ENCODE measurements at places on chromosomes 1 and 21.

GRCh38 chr1:199010933-199011332, 372.1 kb downstream of the PTPRC start:
- no peak for DNase-seq

DNA sequence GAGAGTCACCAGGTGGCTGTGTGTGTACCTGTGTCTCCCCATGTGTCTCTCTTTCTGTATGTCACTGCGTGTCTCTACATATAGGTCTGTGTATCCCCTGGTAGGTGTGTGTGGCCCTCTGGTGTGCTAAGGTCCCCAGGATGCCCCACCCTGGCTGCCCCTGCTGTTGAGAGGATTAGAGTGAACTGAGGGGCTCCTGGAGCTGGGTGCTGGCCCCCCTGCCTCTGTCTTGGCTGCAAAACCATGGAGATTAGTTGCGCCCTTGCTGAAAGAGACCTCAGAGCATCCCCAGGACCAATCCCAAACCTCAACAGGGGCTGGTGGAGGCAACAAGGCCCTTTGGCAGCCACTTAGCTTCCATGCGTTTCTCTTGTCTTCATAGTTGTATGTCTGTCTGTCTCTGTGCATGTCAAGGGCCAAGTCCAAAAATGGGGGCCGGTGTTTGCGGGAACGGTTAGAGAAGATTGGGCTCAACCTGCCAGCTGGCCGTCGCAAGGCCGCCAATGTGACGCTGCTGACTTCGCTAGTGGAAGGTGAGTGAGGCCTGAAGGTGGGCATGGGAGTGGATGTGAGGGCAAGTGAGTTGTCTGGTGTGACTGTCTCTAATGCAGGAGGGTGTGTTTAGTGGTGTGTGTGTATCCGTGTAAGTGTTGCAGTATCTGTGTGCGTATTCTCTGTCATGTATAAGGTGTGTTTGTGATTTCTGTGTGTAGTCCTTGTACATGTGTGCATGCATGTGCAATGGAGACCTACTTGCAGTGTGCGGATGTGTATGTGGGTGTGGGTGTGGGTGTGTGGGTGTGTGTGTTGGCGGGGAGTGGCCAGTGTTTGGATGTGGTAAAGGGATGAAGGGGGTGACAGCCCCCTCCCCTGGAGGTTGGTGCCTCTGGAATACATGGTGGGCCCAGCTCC, 16.7 kb downstream of the TFAP2E start:
- no peak for DNase-seq

GRCh38 chr21:24785033-24785432, 822.2 kb downstream of the MRPL39 start:
- no peak for DNase-seq

DNA sequence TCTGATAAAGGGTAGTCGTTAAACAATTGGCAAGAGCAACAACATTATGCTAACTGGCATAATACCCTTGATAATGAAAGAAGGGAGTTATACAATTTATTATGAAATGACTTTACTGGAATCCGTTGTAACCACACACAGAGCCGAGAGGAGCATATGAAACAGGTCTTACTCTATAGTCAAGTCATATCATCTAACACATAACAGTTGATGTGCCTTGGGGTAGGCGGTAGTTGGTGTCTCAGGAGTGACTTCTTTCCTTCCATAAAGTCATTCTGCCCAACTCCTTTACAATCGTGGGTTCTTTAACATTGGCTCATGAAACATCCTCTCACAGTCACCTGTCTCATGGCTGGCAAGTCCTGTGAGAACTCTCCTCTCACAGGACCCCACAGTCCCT, 225.2 kb downstream of the LTN1 start:
- DNase-seq = no peak

DNA sequence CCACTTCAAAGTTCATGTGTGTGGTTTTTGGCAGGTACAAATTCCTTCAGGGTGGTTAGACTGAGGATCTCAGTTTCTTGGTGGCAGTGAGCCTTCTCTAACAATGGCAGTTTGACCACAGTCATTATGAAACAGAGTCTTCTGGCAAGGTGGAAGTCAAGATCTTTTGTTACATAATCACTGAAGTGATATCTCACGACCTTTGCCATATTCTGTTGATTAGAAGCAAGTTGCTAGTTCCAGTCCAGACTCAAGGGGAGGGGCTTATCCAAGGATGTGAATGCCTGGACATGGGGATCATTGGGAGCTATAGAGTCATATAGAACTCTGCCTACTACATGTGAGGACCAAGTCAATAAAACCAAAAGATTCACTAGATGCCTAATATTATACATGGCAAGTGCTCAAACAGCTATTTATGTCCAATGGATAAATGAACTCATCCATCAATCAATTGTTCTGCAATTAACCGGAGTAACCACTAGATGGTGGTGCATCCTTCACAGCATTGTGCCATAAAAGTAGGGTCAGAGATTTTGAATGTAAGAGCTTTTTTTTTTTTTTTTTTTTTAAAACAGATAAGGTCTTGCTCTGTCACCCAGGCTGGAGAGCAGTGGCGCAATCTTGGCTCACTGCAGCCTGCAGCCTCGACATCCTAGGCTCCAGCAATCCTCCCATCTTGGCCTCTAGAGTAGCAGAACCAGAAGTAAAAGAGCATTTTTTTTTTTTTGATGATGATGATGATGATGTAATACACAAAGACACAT, 131.9 kb downstream of the CRB1 start:
- DNase-seq = peak; percentile 83

DNA sequence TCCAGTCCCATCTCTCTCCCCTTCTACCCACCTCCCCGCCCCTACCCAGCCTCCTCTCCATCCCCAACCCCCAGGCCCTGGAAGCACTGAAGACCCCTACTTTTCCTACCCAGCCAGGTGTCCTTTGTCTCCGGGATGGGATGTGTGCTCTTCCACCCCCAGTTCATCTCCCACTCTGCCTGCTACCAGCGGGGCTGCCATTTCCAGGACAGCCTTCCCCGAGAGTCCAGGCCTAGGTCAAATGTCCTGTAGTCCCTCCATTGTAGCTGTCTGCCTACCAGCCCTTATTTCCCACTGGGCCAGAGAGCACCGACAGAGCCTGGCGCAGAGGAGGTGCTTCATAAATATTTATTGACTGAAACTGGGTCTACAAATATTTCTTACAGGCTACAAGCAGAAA, 72.0 kb upstream of the TLR5 start:
- DNase-seq = no peak

- DNase-seq = peak; percentile 11
Observed at GRCh38 chr1:35845766-35846165, 37.2 kb upstream of the AGO1 start.

GRCh38 chr1:74237035-74237434, 1.8 kb downstream of the TNNI3K start:
- DNase-seq = no peak

DNA sequence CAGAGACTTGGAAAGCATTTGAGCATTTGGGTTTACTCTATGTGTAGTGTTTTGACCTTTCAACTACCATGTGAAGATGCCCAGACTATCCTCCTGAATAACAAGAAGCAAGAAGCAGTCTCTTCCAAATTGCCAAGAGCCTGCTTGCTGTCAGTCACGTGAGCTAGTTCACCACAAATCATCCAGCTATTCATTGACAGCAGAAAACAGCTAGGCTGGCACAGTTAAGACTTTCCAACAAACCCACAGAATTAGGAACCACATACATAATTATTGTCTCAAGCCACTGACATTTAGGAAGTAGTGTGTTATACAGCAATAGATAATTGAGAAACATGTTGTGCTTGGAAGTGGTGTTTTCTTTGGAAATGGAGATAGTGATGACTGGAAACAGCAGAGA, 1652.0 kb downstream of the NCAM2 start:
- DNase-seq = no peak

- DNase-seq = no peak
Observed at GRCh38 chr1:160657250-160657781, 10.5 kb upstream of the SLAMF1 start.

DNA sequence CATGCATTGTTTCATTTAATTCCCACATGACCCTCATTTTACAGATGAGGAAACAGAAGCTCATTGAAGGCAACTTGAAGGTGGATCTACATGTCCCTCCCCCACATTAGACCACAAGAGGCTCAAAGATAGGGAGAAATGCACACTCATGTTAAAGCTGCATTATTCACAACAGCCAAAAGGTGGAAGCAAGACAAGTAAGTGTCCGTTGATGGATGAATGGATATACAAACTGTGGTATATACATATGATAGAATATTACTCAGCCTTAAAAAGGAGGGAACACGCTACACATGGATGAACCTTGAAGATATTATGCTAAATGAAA, 149.7 kb upstream of the JUN start:
- DNase-seq = peak; percentile 17

DNA sequence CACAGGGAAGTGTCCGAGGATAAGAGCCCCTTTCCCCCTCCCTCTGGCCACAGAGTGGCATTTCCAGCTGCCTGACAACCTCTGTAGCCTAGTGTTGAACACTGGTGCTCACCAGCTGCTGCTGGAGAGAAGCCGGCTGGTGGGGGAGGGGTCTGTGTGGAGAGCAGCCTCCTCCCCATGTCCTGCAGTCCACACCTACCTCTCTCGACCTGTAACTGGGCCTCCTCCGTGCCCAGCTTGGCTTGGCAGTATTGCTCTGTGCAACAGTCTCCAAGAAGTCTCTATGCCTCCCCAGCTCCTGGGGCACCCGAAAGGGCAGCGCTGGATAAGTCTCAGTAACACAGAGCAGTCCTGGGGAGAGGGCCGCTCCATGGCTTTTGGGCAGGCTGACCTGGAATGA, 17.0 kb downstream of the PAPPA2 start:
- DNase-seq = no peak

DNA sequence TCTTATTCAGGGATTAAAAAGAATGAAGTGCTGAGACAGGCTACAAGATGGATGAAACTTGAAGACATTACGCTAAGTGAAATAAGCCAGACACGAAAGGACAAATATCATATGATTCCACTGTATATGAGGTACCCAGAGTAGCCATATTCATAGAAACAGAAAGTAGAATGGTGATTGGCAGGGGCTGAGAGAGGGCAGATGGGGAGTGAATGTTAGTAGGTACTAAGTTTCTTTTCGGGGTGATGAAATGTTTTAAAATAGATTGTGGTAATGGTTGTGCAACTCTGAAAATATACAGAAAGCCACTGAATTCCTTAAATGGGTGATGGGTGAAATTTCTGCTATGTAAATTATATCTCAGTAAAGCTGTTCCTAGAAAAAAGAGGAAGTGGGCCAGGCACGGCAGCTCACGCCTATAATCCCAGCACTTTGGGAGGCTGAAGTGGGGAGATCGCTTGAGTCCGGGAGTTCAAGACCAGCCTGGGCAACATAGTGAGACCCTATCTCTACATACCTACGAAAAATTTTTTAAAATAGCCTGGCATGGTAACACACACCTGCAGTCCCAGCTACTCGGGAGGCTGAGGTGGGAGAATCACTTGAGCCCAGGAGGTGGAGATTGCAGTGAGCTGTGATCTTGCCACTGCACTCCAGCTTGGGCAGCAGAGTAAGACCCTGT, 15.9 kb downstream of the SLC27A3 start:
- peak; percentile 70 for DNase-seq

DNA sequence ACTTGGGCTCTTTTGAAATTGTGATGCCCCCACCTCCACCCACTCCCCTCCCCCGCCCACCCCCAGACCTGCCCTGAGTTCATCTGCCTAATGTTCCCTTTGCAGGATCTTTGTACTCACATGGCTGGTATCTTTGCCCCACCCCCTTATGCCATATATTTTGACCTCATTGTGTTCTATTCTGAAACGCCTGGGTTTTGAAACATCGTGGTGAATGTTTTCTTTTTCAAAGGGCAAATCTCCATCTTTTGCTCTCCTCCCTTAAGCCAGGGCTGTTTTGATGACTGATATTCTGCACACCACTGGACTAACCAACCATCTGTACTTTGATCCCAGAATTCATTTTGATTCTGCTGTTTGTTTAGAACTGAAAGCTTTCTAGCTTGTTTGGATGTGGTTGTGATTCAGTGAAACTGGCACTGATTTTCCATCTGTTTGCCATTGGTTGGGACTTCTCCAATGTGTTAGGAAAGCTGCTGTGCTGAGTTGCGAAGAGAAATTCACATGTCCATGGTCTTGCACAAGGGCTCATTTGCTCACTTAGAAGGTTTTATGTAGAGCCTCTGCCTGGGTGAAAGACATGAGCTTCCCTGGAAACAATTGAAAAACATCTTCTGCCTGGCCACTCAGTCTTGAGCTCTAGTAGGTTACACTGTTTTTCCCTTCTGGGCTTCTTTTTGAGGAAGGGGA, 16.5 kb downstream of the SMAP2 start:
- no peak for DNase-seq

GRCh38 chr21:37060296-37060695, 12.6 kb downstream of the PIGP start:
- no peak for DNase-seq

GRCh38 chr1:19942088-19942487, 18.7 kb upstream of the PLA2G2E start:
- no peak for DNase-seq

DNA sequence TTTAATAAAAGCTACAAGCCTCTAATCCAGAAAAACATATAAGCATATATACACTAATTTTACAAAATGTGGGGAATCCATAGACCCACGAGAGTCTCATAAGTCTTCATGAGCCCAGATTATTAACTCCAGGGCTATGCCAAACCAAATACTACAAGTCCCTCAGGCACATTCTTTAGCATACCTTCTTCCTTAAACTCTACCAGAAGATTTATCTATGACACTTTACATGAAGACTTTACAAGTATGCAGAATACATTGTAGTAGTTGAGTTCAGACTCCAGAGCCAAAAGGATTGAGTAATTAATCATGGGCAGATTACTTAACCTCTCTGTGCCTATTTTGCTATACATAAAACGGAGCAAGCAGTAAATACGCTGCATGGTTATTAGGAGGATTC, 793.7 kb upstream of the ADGRL2 start:
- DNase-seq = no peak

- no peak for DNase-seq
Observed at GRCh38 chr1:167152192-167152876, 58.5 kb downstream of the STYXL2 start.

DNA sequence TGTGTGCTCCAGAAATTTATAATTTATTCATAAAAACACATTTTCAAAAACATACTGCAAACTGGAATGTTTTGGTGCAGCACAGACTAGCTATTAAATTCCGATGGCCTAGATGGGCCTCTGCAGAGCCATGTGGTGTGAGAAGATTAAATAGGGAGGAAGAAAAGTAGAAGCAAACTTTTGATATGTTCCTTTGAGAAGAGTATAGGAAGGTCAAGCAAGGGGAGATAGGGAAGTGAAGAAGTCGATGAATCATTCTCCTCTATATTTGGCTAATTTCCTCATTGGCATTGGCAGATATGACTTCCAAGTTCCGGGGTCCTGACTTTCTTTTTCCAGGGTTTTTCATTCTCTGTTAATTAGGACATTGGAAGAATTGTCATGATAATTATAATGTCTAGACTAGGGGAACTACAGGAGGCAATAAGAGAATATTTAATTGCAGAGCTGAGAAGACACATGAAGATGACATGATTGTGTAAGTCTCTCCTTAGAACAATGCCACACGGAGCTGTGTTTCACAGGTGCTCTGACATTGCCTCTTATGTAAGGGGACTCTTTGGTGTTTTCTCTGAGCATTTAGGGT, 19.3 kb upstream of the ZNF326 start:
- peak; percentile 80 for DNase-seq

DNA sequence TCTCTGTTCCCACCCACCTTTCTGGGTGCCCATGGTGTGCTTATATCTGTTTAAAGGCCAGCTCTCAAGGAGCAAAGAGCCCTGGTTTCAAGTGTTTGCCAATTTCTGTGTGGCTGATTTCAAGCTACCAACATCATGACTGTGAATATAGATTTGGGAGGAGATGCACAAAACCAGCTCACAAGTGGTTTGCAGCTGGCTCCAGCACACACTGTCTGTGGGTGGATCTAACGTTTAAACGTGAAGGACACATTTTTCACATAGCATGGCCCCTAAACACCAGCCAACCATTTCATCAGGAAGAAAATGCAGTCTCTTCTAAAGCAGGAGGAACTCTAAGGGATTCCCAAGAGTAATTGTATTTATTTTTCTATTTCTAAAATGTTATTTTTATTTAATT, 65.2 kb downstream of the FCRL5 start:
- peak; percentile 64 for DNase-seq
